ENCODE measurements at places on chromosomes 3 and 15.

DNA sequence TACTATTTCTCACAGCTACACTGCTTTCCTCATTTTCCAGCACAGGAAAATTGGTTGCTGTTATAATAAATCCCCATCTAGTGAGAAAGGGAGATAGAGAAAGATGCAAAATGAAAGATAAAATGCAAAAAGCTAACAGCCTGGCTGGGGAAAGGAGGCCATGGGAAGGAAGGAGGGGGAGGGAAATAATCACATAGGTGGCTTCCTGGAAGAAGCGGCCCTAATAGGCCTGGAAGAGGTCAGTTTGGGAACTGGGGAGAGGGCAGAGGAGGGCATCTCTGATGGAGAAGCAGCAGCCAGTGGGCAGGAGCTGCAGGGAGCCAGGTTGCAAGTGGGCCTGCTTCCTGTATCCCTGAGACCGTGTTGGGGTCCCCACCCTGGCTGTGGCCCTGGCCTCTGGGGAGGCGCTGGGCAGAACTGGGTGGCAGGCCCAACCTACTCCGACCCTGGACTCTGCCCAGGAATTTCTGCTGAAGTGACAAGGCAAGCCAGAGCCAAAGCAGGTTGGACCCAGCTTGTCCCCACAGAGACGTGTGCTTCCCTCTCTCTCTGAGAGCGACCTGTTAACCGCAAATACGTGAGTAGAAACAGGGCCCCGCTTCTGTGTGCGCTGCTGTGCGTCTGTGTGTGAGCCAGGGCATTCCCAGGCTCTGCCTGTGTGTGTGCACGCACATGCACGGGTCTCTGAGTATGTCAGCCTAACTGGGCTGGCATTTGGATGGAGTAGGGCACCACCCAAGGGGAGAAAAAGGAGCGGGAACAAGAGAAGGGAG is 1.9 kb downstream of the SLC28A1 start:
- DNase-seq = no peak

DNA sequence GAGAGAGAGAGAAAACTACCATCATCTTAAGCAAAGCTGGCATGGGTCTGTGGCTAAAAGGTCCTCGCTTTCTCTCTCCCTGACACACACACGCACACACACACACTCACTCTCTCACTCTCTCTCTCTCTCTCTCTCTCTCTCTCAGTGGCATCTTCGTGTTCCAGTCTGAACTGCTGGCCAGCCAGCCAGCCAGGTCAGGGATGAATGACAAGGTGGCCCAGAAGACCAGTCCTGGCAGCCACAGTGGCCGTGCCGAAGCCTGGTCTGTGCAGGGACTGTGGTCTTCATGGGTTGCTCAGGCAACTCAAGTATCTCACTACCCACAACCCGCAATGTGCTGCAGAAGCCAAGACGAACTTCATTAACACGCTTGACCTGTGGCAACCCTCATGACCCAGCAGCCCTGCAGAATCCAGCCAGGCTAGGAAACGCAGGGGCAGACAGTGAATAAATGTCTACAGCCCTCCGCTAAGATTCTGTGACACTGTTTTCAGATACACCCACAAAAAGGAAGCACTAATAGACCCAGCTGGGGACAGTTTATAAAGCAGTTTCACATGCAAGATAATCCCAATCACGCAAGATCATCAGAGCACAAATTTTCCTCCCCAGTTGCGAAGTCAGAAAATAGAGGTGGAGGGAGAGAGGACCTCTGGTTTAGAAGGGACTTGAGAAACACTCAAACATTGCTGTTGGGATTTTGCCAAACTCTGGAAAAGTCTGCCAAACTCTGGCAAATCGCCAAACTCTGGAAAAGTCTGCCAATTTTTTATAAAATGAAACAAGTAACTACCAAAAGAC is 66.4 kb downstream of the XXYLT1 start:
- no peak for DNase-seq

GRCh38 chr3:117103675-117104074 is 394.1 kb downstream of the TUSC7 start:
- no peak for DNase-seq

DNA sequence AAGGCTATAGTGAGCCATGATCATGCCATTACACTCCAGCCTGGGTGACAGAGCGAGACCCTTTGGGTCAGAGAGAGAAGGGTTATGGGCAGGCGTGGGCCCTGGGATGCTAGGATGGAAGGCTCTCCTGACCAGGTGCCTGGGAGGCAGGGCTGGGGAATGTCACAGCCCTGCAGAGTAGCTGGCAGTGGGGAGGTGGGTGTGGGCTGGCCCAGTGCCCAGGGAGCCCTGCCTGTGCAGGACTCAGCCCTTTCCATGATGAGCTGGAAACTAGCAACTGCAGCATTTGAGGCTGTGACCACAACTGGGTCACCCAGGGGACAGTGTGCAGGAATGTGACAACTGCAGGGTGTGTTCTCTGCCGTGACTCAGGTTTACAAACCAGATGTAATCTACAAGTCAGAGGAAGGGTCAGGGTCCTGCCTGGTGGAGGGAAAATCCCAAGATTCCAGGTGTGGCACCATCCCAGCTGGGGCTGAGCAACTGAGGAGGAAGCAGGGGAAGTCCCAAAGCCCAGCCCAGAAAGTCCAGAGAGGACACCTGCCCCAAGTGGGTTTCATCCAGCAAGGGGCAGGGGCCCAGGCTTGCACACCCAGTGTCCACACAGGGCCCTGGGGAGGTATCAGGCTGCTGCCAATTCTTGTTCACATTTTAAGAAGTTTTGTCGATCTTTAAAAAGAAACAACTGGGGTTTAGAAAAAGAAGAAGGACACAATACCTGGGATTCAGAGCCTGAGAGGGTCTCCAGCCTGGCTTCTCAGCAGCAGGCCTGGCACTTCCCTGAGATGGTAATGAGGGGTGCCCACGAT is 45.5 kb downstream of the SLC28A1 start:
- no peak for DNase-seq

DNA sequence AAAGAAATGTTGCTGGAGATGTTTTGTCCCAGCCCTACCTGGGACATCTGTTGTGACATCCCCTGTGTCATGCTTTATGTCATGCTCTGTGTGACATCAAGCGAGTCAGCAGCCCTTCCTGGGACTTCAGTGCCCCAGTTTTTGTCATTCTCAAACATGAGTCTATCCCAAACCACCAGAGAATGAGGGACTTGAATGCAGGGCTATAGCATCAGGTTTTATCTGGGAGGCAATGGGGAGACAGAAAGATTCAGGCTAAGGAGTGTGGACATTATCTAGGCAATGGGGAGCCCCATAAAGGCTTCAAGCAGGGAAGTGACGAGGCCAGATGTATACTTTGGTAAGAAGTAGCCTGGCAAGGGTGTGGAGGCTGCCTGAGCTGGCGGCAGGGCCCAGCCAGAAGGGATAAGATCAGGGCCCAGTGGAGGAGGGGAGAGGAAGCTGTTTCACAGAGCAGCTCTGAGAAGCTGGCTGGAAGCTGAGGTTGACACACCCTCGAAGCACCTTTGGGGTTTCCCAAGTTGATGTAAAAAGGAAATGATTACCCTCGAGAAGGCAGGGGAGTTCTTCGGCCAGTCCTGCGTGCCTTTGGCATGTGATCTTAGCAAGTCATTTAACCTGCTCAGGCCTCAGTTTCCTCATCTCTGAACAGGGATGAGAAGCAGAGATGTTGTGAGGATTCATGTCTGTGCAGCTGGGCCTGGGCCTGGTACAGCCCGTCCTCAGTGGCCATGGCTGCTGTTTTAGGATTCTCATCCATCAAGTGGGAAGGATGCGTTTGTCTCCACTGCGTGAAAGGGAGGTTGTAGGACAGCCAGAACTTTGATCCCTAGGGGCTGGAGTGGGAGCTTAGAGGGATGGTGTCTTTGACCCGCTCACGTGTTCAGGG is 34.3 kb downstream of the IRAK2 start:
- DNase-seq = peak; percentile 47

DNA sequence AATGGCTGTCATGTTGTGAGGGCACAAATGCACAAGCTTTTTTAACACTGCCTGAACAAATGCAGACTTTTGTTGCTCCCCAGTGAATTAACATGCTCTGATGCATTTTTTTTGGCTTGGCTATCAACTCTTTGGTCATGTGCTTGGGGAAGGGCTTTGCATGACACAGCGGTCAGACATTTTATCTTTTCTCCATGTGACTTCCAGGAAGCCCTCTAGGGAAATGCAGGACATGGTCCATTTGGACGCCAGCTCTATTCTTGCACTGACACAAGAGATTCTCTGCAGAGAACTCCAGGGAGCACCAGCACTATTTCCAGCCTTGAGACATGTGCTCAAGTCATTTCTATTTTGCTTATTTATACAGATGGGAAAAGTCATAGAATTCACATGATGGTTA is 46.2 kb downstream of the NEK11 start:
- no peak for DNase-seq

DNA sequence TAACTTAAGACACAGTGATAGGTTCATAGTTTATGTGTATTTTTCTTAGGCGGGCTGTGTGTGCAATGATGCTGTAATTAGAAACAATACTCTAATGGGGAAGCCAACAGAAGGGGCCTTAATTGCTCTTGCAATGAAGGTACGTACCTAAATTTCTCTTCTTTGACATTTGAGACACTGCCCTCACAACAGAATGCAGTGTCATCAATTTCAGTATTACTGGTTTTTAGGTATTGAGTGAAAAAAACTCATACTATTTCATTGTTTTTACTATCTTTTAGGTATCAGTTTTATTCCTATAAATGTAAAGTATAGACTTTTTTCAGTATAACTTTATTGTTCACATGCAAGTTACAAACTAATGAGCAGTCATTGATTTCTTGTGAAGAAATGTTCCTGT is 59.3 kb downstream of the ASTE1 start:
- no peak for DNase-seq

GRCh38 chr3:153783741-153784480 is 337.3 kb upstream of the ARHGEF26 start:
- no peak for DNase-seq

DNA sequence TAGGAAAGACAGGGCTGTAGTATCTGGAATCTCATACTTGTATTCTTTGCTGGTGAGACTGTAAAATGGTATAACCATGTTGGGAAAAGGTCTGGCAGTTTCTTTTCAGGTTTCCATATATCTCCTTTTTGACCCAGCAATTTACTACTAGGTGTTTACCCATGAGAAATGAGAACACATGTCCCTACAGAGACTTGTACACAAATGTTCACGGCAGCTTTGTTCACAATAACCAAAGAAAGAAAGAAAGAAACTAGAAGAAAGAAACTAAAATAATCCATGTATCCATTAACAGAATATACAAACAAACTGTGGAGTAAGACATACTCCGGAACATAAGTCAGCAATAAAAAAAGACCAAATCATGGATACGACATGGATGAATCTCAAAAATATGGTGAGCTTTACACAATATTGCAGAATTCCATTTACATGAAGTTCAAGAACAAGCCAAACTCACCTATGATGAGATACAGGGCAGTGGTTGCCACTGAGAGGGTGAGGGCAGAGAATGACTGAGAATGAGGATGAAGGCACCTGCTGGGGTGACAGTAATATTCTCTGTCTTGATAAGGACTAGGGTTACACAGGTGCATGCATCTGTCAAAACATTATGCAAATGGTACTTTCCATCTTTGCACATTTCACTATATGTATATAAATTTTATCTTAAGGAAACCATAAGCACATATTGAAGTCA is 2.7 kb downstream of the RFTN1 start:
- DNase-seq = no peak

GRCh38 chr3:182909318-182910040 is 70.9 kb downstream of the DCUN1D1 start:
- DNase-seq = no peak

DNA sequence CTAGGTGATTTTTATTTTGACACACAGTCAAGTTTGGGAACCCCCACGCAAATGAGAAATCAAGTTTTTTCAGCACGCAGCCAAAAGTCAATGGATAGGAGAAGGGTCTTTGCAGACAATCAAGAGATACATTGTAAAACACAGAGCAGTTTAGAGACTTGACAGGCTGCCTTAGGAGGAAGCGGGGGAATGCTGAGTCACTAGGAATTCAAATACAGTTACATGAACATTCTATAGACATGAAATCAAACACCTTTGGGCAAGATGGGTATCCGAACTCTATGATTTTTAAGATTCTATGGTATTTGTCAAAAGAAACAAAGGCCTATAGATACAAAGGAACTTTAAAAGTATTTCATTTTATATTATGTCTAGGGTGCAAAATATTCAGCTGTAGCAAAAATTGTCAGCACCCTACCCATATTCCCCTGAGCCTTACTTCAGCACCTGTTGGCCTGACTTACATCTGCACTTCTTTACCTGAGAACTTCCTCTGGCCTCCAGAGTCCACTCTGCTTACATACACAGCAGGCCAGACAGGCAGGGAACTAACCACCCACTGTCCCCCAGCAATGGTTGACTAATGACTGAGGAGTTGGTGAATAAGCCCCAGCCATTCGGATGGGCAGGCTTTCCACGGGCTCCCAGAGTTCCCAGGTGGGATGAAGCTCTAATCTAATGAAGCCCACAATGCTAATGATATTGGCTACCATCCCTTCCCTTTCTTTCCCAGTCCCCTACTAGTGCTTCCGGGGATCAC is 289.3 kb upstream of the RORA start:
- no peak for DNase-seq

GRCh38 chr3:125001557-125002413 is 54.0 kb downstream of the HEG1 start:
- no peak for DNase-seq

- DNase-seq = no peak
Measured at GRCh38 chr15:55954862-55955605, 38.4 kb downstream of the NEDD4 start.

GRCh38 chr15:40063563-40064011 is 24.6 kb upstream of the SRP14 start:
- DNase-seq = no peak

- no peak for DNase-seq
Measured at GRCh38 chr3:116971531-116971930, 262.0 kb downstream of the TUSC7 start.

- peak; percentile 59 for DNase-seq
Measured at GRCh38 chr15:88656760-88657221, 18.0 kb downstream of the ISG20 start.

- DNase-seq = no peak
Measured at GRCh38 chr3:114846252-114846651, 300.8 kb downstream of the ZBTB20 start.

DNA sequence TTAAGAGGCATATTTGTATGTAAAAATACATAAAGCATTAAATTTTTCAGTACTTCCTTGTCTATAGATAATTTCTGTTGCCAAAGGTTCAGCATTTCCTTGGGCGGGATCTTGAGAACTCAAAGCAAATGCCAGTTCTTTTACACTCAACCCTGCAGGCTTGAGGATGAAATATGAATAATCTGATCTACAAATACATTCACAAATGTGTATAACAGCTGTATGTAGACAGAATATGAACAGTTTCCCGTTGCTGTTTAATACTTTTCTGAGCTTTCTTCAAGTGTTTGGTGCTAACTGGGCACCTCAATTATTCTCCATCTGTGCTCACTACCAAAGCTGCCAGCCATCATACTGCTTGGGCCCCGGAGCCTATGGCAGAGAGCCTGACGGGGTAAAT is 661.3 kb downstream of the NLGN1 start:
- DNase-seq = no peak

GRCh38 chr3:71345429-71346040 is 238.0 kb downstream of the FOXP1 start:
- no peak for DNase-seq

DNA sequence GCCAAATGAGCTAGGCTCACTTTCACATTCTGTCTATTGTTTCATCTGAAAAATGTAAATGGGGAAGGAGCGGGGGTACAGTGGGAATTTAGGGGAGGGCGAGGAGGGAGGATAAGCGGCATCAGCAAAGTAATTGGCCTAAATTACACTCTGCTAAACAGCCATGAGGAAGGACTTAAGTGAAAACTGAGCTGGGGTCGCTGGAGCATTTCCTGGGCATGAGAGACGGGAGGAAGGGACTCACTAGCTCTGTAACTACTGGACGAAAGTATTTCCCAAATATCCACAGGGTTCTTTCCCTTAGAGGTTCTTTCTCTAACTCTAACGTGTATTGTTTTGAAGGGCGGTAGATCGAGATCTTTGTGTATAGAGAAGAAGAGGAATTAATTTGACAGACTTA is 418.0 kb downstream of the SOX2 start:
- no peak for DNase-seq

Measured in activated B cell treated with CpG ODN at 0.5 μM for 24 hours (primary cell).